ENCODE measurements at places on chromosomes 5 and 9. TPM values are rescaled to one million over a fixed set of nuclear protein-coding genes. Genes with fewer than 3 reads are reported as not detected.
A peak's percentile ranks its signal among the peaks of the same experiment; 100 is the strongest.

DNA sequence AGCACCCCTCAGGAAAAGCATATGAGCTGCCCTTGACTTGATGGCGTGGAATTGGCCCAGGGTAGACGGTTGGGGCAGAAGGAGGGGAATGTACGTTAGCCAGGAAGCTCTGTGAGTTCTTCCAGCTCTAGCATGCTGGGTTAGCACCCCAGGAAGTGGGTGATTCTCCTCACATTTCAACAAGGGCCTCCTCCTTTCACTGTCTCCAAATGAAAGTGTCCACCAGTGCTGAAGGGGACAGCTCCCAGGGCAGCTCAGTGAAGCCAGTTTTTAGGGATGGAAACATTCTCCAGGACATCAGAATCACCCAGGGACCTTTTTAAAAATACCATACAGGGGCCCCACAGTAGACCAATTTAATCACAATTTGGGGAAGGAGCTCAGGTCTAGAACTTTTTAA lies 17.2 kb upstream of the AFAP1L1 start:
- DNase-seq, result no peak

DNA sequence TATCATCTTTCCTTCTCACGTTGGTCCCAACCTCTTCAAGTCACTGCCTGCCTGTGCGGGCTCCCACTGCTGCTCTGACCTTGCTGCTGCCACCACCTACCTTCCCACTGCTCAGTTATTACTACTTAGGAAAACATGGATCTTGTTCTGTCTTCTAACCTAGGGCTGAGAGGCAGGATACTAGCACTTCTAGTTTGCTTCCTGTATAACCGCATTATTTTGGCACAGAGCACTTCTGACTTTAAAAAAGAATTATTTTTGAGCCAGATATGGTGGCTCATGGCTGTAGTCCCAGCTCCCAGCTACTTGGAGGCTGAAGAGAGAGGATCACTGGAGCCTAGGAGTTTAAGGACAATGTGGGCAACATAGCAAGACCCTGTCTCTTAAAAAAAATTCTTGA lies 135.4 kb upstream of the GNA14 start:
- DNase-seq, result no peak

DNA sequence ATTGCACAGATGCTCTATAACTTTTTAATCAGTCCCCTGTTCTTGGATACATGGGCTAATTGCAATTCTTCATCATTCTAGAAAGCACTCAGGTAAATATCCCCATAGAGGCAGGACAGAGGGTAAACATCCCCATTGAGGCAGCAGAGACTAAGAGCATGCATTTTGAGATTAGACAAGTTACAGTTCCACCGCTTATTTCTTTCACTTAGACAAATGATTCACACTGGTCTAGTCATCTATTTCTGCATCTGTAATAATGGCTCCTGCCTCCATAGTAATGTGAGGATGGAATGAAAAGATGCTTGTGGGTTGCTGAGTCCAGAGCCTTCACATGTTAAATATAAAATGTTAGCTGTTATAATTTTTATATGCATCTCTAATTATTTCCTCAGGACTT lies 276.9 kb downstream of the ARHGAP26 start:
- no peak for DNase-seq

The MSANTD3 gene
- total RNA-seq, result 59.4 TPM

DNA sequence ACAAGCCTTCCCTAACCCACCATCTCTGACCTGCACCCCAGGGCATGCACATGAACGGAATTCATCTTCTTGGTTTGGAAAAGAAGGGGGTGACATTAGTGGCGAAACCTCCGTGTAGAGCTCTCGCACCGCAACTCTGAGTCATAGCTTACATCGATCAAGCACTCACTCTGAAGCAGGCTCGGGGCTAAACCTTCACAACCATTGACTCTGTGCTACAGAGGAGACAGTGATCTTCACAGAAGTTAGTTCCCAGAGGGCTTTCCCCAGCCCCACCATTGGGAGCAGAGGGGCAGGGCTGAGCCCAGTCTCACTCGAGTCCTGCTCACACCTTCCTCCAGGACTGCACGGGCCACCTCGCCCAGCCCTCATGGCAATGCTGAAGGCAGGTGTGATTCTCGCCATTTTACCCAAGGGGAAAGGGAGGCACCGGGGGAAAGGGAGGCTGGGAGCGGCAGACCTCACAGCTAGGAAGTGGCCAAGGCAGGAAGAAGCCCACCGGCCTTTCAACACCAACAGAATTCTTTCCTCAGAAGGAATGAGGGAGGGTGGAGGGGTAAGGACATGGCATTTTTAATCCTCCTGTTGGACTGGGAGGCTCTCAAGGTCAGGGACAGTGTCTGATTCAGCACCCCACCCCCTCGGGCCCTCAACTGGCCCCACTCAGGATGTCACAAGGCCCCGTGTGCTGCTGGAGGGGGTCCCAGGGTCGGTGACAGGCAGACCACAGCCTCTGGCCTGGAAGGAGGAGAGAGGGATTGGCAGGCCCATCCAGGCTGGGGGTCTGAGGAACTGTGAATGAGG lies 25.9 kb upstream of the IL17B start:
- peak; percentile 75 for DNase-seq

GRCh38 chr9:81814794-81815464 lies 113.3 kb upstream of the SPATA31D4 start:
- no peak for DNase-seq

GRCh38 chr9:93965830-93966577 lies 10.8 kb upstream of the BARX1 start:
- peak; percentile 78 for DNase-seq

The CA9 gene
- not detected for total RNA-seq

GRCh38 chr5:133847886-133848285 lies 120.5 kb downstream of the C5orf15 start:
- DNase-seq, result no peak

- DNase-seq, result no peak
Observed at GRCh38 chr5:8827696-8828095, 718.2 kb downstream of the SEMA5A start.

- DNase-seq, result no peak
Observed at GRCh38 chr5:65474130-65474711, 7.5 kb downstream of the ADAMTS6 start.

DNA sequence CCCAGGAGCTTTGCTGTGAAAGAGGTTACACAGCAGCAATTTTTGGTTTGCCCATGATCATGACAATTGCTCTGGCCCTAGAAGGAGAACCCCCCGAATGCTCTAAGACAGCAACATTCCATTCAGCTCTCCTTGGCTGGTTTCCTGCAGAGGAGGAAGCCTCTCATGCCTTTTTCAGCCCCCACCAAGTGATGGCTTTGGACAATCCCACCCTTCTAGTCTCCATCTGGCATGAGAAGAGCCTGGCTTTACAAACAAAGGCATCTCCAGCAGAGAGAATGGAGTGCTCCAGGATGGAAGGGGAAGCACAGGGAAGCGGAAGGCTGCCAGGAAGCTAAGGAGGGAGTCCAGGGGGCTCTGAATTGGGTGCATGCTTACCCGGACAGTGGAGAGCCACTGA lies 98.4 kb downstream of the CRB2 start:
- DNase-seq, result no peak

DNA sequence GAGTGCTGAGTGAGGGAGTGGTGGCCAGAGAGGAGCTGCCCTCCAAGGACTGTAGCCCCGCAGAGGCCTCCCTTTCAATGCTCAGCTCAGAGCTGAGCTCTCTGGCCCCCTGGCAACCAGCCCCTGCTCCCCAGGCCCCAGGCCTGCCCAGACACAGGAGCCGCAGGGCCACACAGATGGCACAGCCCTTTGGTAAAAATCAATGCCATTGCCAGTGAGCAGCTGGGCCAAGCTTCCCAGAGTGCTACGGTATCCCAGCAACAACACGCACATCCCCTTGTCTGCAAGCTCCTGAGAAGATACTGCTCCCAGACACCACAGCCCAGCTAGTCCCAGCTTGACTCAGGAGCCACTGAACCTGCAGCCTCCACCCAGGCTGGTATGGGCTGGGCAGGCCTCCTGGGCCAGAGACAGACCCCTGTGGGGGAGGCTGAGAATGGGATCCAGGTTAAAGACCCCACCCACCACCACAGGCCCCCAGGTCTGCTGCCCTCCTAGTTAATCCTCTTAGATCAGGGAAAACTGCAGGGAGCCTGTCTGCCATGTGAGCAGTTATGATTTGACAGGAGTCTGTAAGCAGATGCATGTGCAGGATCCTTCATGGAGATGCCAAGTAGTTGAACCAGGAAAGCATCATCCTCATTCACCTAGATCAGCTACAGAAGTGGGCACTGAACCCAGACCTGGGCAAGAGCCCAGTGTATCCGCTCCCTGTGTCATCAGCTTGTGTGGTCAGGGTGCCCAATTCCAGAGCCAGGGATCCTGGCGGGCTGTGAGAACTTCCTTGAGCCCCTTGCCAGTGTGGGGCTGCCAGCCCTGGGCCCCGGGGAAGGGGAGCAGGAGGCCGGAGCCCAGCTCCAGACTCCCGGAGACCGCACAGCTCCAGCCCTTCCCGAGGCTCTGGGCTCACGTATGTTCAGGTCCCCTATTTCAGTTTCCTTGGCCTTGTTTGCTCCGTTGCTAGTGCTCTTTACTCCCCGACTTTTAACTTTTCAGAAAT lies 26.7 kb upstream of the ADAMTS2 start:
- DNase-seq, result peak; percentile 64

The SCGB3A1 gene
- total RNA-seq, result not detected

- DNase-seq, result peak; percentile 75
Observed at GRCh38 chr5:639253-639530, 27.1 kb downstream of the CEP72 start.

DNA sequence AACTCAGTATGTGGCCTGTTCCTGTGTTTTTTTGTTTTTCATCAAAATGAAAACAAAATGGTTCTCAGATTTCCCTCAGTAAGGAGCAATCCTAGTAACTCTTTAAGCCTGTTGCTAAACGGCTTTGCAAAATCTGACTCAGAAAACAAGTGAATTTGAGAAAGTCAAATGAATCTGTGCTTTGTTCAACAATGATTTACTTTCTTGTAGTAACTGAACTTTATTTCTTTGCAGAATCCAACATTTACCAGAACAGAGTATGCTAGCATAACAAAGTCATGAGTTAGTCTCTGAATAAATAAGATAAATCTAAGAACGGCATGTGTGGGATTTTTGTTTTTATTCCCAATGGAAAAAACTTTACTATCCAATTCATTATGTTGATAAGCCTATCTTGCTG lies 93.8 kb downstream of the OXCT1 start:
- DNase-seq, result no peak

DNA sequence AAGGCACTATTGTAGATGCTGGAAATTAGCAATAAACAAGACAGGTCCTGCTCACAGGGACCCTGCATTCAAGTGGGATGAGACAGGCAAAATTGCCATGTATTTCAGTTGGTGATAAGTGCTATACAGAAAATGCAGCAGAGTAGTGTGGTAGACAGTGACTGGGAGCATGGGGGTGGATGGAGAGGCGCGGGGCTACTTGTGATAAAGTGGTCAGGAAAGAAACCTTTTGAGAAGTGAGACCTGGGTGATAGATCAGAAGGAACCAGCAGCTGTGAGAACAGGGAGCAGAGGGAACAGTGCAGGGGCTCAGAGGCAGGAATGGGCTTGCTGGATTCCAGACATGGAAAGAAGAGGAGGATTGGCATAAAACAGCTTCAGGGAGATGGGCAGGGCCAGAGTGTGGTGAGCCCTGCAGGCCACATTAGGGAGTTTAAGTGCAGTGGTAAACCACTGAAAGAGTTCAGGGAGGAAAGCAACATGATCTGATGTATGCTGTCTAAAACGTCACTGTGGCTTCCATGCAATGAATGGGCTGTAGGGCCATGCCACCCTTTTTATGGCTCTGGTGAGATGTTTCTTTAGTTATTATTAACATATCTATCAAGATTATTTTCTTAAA lies 7.3 kb downstream of the CRHBP start:
- no peak for DNase-seq
